Activated CD4-positive, alpha-beta memory T cell treated with anti-CD3 and anti-CD28 coated beads for 36 hours (primary cell): ENCODE measurements at places on chromosomes 1 and 21. TPM values are rescaled to one million over a fixed set of nuclear protein-coding genes. Genes with fewer than 3 reads are reported as not detected.

CLDN19 gene
- not detected for total RNA-seq

LCE2B gene
- not detected for total RNA-seq

DNA sequence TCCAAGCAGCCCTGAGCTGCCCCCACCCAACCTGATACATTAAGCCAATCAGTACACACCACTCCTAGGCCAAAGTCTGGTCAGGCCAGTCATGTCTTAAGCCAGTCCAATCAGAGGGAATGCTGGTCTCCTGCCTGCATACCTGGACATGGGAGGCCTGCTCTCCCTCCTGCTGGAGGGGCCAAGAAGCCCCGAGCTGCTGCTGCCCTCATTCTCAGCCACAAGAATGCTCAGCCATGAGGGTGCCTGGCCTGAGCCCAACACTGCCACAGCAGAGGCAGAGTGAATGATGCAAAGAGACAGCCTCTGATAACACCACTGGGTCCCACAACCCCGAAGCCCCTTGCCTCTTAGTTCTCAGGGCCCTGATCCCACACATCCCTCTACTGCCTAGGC, 23.0 kb downstream of the CHD5 start:
- DNase-seq, result no peak

DNA sequence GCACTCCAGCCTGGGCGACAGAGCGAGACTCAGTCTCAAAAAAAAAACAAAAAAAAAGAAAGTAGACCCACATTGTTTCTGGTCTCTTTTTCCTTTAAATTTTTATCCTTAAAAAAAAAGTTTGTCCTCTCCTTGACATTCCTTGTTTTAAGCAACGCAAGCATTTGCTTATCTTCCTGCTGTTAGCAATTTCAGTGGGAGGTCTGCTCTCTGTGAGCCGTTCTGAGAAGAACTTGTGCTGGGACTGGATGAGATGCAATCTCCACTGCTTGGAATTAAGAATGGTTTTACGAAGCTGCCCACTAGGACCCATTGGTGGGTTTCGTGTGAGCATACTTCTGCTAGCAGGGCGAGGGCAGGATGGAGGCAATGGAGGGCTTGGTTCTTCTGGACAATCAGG, 225.1 kb upstream of the TMEM51 start:
- DNase-seq, result no peak

CLIC4 gene
- 25.5 TPM for total RNA-seq

DNA sequence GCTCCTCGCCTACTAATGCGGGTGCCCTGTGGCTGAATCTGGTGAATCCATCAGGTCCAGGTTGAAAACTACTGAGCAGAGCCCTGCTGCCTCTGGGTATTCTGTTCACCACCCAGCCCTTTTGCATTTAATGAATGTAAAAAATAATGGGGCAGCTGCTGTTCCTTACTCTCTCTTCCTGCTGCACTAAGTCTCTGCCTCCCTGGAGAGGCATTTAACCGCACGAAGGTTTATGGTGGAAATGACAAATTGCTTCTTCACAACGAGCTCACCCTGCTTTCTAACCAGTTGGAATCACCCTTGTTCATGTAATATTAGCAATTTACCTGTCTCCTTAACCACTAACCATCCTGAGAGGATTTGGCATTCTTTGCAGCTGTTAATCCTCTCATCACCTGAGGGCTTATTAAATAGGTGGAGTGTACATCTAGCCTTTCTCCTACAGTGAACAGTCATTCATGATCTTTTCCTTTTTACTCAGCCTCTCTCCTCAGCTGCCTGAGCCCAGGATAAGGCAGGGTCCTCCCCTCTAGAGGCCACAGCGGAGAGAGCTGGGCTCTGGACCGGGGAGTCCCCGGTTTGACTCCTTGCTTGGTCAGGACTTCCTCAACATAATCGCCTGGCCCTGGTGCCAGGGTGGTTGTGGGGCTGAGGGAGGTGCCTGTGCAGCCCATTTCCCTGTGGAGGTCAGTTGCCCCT, 97.6 kb downstream of the NOS1AP start:
- no peak for DNase-seq

ZBTB37 gene
- total RNA-seq, result 8.2 TPM

DNA sequence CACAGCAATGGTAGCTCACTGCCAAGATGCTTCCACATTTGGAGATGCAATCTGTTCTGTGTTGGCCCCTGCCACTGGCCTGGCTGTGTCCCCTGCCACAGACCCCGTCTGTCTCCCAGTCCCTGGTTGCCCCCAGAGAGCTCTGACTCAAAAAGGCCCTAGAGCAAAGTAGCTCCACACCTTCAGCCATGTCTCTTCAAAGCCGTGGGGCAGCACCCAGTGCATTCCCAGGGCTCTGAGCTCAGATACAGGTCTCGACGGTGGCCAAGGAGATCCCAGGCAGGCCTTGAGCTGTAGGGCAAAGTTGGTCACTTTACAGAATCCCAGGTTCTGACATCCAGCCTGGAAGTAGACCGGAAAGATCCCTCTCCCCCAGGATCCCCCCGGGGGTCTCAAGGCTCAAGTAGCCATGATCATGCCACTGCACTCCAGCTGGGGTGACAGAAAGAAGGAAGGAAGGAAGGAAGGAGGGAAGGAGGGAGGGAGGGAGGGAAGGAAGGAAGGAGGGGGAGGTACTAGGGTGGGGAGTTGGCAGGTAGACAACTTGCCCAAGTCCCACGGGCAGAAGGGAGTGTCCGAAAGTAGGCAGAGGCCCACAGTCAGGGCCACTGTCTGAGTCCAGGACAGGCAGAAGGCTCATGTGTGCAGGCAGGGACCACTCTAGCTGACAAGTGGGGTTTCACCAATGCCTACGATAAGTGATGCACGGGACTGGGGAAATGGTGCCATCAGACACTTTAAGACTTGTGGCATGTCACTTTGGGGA, 4.8 kb upstream of the ARF1 start:
- peak; percentile 6 for DNase-seq
